Right lung (tissue), 10 donors: ENCODE measurements at places on chromosomes 1 and 21. TPM values are rescaled to one million over a fixed set of nuclear protein-coding genes. Genes with fewer than 3 reads are reported as not detected.

LRIF1 gene
- polyA plus RNA-seq = 13.4 TPM

ANKRD34A gene
- 1.1 TPM for polyA plus RNA-seq

KRTAP12-2 gene
- not detected for polyA plus RNA-seq

GRCh38 chr1:8716238-8716637 lies 101.2 kb downstream of the RERE start:
- no peak for DNase-seq

DNA sequence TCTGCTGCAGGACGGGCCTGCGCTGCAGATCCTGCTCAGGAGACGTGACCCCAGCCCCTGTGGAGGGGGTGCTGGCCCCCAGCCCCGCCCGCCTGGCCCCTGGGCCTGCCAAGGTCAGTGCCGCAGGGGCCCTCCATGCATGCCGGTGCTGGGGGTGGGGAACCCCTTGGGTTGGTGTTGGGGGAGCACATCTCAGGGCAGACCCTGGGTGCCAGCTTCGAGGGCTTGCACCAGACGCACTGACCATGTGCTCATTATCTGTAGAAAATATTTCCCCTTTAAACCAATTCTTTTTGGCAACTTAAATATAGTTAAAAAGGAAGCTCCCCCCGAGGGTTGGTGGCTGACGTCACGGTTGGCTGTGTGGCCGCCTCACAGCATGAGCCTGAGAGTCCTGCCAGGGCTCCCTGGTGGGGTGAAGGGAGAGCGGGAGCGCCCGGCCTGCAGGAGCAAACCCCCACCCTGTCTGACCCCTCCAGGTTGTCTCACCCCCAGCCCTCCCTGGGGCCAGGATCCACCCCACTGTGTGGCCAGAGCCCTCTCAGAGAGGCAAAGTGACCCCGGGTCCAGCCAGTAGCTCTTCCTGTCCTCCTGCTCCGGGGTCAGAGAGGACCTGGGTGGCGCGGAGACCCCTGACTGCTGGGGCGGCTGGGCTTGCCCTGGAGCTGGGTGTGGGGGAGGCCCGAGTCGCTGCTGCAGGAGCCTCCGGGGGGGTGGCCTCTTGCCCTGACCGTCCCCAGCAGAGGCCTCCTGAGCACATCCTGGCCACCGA lies 5.3 kb upstream of the PFKL start:
- DNase-seq = peak; percentile 71

GRCh38 chr1:78078358-78078757 lies 32.6 kb downstream of the GIPC2 start:
- no peak for DNase-seq

DNA sequence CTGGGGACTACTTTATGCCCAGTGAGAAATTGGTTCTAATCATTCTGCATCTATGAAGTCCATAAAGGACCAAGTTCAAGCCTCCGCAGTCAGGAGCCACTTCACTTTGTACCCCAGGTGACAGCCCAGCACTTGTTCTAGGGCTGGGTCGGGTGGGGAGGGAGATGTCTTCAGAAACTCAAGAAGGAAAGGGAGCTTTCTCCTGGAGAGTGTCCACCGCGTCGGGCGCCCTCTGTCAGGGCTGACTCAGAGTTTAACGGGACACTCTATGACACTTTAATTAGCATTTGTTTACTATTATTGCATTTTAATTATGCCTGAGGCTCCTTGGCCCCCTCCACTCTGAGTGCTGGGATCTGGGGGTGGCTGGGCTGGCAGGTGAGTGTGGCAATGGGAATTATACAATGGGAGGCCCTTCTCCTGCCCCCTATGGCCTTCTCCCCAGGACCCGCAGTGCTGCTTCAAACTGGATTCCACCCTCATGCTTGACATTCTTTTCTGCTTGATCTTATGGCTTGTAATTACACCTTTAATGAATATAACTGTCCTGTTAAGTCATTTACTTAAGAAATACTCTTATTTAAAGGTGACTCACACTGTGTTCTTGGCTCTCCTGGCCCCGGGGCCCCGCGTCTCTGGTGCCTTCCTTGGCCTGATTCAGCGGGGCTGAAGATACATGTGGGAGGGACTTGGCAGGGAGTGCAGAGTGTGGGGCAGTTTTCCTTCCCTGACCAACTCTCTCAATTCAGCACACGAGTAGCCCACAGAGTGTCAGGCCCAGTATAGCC lies 136.6 kb downstream of the PLXNA2 start:
- DNase-seq = no peak

GRCh38 chr1:116556289-116557006 lies 14.4 kb downstream of the CD58 start:
- no peak for DNase-seq

GRCh38 chr1:89966656-89967055 lies 28.3 kb upstream of the ZNF326 start:
- DNase-seq = no peak

- DNase-seq = no peak
Measured at GRCh38 chr1:114274621-114275317, 121.1 kb upstream of the SYT6 start.

GRCh38 chr1:242454262-242455051 lies 70.0 kb downstream of the PLD5 start:
- peak; percentile 39 for DNase-seq

DNA sequence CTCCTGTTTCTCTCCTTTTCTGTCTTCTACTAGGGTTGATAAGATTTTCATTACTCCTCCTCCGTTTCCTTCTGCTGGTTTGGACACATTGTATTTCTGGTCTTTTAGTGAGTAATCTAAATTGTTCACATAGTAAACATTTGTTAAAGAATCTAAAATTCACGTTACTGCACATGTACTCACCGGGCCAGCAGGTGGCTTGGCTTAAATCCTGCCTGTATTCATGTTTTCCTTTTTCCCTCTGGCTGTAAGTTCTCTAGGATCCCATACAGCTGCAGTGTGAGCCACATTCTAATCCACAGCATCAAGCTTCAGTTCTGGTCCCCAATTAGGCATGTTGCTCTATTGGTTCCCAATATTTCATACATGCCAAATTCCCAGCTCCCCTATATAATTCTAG lies 958.3 kb downstream of the ADGRL2 start:
- DNase-seq = no peak

CD5L gene
- polyA plus RNA-seq = not detected

- DNase-seq = no peak
Measured at GRCh38 chr21:44702111-44702972, 5.4 kb downstream of the KRTAP10-12 start.

- no peak for DNase-seq
Measured at GRCh38 chr1:11429226-11429625, 49.7 kb upstream of the DISP3 start.

DNA sequence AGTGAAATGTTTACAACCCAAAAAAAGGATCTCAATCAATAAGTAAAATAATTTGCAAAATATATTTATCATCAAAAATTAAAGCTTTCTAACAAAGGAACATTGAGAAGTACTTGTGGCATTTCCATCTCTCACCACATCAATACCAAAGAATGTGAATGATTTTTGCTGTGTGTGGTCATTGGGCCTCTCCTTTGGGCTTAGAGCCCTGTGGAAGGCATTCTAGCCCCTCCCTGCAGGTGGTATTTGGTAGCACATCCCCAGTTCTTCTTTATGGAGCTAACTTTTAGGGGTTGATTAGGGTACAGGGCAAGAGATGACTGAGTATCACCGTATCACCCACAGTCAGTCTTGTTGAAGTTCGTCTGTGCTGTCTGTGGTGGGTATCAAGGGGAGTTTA lies 294.1 kb upstream of the SGIP1 start:
- no peak for DNase-seq

ACTL8 gene
- not detected for polyA plus RNA-seq

DNA sequence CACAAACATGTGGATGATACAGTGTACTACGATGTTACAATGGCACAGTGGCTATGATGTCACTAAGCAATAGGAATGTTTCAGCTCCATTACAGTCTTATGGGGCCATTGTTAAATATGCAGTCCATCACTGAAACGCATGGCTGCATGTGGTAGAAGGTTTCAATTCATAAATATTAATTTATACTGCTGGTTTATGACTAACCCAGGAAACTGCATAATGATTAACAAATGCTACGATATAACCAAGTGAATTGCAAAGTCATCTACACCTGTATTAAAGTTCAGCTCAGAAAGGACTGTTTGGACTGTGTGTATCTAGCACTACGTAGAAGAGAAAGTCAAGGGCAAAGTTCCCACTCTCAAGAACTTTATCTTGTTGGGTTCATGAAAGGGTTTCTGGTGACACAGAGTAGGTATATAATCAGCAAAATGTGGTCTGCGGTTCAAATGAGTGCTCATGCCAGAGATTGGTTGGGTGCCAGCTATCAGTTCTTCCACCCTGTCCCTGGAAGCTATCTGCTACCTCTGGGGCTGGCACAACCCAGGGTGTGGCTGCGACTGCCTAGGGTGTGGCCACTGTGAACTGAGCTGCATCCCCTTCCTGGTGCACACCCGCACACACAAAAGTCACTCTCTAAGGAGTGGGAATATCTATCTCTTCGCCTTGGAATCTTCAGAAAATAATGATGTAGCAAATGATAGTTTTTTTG lies 14.8 kb downstream of the MGST3 start:
- DNase-seq = no peak

DNA sequence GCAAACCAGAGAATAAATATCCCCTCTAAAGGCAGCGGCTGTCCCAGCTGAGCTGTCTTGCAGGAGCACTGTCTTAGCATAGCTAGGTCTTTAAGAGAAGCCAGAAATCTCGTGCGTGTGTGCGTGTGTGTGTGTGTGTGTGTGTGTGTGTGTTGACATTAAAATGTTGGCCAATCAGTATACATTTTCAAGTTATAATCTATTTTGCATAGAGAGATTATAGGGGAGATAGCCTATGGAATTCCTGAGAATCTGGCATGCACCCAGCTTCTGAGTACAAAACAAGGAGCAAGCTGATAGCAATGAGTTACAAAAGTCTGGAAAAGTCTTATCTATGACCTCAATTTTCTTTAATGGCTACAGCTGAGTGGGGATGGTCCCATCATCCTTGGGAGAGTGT lies 17.7 kb downstream of the METTL13 start:
- peak; percentile 38 for DNase-seq

GRCh38 chr1:52145137-52145536 lies 3.2 kb downstream of the ZFYVE9 start:
- no peak for DNase-seq

GRCh38 chr1:1173793-1174415 lies at the start of gene TTLL10:
TTLL10 (plus strand) TSS chr1:1173880; CDS start chr1:1179216, 5,336 bp downstream.
- no peak for DNase-seq

- no peak for DNase-seq
Measured at GRCh38 chr1:103517380-103518047, 8.0 kb upstream of the RNPC3 start.

KAZN gene
- 26.4 TPM for polyA plus RNA-seq

TEDDM1 gene
- polyA plus RNA-seq = 0.44 TPM

- DNase-seq = no peak
Measured at GRCh38 chr1:167573035-167573434, 19.5 kb upstream of the CREG1 start.

KCNK2 gene
- polyA plus RNA-seq = 0.21 TPM

HSPG2 gene
- 232 TPM for polyA plus RNA-seq

LCE2C gene
- not detected for polyA plus RNA-seq

DNA sequence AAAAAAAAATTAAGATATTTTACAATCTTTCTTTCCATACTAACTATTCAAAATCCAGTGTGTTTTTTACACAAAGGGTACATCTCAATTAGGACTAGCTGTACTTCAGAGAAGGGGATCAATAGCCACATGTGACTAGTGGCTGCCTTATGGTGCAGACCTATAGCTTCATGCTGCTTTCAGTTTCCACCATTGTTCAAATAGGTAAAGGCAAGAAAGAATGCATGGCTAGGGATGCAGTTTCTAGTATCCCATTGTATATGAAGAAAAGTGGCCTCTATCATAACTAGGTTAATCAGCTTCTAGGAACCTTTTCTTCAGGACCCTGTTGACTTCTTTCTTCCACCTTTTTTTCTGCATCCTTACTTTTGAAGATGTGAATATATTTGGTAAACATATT lies 35.7 kb downstream of the OSBPL9 start:
- no peak for DNase-seq

TARDBP gene
- polyA plus RNA-seq = 297 TPM

DNA sequence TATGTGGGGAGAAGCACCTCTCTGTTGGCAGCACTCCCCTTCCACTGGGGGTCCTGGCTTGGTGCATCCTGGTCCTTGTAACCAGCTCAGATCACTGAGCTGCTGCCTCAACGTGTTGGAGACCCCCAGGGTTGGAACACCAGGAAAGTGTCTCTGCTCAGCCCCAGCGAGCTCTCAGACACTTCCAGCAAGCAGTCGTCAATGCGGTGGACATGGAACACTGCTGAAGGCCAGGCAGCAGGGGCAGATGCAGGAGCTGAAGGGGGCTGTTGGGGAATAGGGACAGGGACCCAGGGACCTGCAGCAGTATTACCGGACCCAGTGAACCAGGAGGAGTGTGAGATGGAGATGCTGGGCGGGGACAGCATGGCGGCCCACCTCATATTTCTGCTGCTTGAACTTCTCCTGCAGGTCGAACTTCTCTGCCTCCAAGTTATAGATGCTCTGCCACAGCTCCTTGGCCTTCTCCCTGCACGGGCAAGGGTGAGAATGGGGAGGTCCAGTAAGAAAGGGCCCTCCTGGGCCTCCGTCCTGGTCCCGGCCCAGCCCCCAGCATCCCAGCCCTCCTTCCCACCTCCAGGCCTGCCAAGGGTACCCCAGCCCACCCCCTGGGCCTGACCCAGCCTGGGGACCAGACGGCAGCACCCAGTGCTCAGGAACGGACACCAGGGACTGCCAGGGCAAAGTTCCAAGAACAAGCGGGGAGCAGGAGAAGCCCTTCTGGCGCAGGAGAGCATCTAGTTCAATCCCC lies 16.4 kb downstream of the TNNT2 start:
- no peak for DNase-seq

GRCh38 chr1:53334312-53334711 lies 6.4 kb upstream of the LRP8 start:
- no peak for DNase-seq

DNA sequence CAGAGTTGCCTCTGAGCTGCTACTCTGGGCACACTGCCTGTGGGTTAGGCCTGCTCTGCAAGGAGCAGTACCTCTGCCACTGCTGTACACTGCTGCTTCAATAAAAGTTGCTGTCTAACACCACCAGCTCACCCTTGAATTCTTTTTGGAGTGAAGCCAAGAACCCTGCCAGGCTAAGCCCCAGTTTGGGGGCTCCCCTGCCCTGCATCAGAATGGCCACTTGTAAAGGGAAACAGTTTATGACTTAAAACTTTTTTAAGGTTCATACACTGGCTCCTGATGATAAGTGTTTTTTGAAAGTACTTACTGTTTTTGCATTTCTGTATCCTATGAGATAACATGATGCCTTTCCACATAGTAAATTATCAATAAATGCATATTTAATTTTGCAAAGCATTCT lies 310.0 kb downstream of the LMO4 start:
- DNase-seq = no peak

DNA sequence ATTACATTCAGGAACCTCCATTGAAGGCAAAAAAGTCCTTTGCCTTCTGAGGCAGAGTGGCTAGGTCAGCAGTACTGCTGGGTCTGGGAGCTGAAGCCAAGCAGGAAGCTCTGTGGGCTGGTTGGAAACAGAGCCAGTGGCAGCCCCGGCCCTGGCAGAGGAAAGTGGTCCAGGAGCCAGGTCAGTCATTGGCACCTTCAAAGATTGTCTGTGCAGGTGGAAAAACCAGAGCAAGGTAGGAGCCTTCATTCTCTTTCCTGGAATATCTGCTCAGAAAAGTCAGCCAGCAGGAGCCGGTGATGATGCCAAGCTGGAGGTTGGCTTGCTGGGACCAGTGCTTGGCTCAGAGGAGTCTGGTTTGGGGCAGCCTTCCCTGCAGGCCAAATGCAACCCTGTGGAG lies 12.5 kb upstream of the DISP3 start:
- no peak for DNase-seq

GRCh38 chr1:10827377-10828333 lies 31.2 kb upstream of the CASZ1 start:
- DNase-seq = no peak
